ENCODE measurements at places on chromosomes 4 and X.

- DNase-seq = no peak
Measured at GRCh38 chrX:37315511-37316248, 33.5 kb upstream of the PRRG1 start.

- peak; percentile 49 for DNase-seq
Measured at GRCh38 chr4:40897557-40898203, 147.9 kb downstream of the NSUN7 start.

- DNase-seq = peak; percentile 24
Measured at GRCh38 chr4:85084371-85085094, 118.0 kb upstream of the WDFY3 start.

GRCh38 chrX:153624196-153625091, 22.6 kb upstream of the DUSP9 start:
- no peak for DNase-seq

DNA sequence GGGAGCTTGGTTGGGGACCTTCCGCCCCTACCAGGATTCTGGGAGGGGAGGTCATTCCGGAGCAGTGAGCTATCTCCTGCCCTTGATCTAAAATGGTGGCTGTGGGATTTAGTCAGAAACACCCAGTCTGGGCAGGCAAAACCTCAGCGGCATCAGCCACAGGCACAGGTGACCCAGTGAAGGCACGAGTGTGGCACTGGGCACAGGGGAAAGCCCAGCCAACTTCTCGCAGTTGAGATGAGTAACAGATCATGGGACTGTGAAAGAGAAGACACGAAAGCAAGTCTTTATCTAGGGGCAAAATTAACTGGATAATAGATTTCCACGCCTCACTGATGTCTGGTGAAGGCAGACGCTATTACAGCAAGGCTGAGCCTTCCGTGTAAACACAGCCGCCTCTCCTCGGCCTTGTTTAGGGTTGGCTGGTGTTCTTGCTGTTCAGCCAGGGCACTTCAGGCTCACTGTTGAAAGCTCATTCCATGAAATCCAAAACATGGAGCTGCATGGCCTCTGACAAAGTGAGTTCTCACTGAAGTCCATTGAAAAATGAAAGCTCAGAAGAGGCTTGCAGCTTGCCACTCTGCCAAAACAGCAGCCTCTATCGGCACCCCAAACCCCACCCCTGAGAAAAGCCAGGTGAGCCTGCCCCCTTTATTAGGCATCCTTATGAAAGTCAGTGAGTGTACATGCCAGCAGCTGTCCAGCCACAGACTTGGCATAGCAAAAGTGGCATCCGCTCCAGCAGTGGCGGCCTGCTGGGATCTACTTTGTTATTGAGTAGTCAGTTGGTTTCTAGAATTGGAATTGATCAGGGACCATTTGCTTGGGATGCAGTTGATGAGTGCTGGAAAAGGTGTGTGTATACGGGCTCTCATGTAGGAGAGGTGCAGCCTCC, 102.3 kb upstream of the MTM1 start:
- no peak for DNase-seq

DNA sequence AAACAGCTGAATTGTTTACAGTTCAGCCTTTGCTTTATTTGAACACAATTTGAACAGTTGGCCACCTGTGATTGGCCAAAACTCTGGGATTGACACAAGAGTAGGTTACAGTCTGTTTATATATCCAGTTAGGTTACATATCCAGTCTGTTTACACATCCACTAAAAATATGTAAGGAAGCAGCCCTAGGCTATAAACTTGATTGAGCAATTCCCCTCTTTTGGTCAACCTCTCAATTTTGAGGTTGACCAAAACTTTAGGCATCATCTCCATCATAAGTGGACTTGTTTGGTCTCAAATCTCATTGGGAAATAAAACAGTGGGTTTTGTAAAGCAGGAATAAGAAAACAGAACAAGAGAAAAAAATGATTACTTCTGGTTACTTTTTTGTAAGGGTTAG, 190.8 kb downstream of the SPATA18 start:
- DNase-seq = no peak

Measured in CD4-positive, alpha-beta T cell treated with Interleukin-21 for 1 hour (primary cell).